ENCODE measurements at places on chromosomes 6 and 20.

- DNase-seq: no peak
Observed at GRCh38 chr6:24923885-24924401, 11.8 kb downstream of the RIPOR2 start.

DNA sequence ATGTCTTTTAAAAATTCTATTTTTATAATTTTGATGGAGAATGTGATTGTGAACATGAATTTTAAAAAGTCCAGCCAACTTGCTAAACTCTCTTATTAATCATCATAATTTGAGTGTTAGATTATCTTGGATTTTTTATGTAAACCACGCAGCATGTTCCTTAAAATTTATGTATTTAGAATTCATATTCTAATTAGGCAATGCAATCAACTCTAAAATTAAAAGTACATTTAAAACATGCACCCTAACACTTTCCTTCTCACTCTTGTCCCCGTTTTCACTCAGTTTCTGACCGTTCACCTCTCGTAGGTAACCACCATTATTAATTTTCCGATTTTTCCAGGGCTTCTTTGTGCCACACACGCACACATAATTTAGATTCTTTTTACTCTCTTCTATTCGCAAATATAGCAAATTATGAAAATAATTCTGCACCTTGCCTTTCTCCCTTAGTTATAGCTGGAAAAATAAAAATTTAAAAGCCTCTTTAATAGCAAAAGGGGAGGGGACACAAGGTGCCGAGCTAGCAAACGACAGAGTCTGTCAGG, 329 bp upstream of the ZKSCAN3 start:
- DNase-seq: no peak

- DNase-seq: no peak
Observed at GRCh38 chr6:135298455-135298854, 117.3 kb downstream of the MYB start.

GRCh38 chr6:98636941-98637340, 197.4 kb upstream of the POU3F2 start:
- DNase-seq: no peak

DNA sequence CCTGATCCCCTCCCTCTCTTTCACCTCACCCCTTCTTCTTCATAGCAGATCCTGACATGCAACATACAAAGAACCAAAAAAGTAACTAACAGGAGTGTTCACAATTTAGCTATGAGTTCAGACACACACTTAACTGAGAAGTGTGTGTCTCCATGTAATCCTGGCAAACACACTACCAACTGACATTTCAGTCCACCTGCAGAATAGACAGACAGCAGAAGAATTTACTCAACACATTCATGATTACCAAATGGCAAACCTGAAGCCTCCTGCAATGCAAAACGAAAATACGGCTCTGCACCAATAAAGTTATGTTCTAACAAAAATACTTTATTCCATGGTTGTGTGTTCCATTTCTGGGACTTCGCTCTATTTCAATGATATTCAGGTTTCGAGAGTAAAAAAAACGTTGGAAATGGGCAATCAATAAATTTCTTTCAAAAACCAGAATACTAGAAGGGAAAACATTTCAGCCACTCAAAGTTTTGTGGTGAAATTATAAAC, 2.6 kb downstream of the BACH2 start:
- no peak for DNase-seq
